Parietal lobe (tissue), 2 donors: ENCODE measurements at places on chromosomes 16 and 17. TPM values are rescaled to one million over a fixed set of nuclear protein-coding genes. Genes with fewer than 3 reads are reported as not detected.

The MYO15A gene
- 9.4 TPM for total RNA-seq

The EVI2B gene
- total RNA-seq = 0.63 TPM

The FNDC8 gene
- not detected for total RNA-seq

The BTBD17 gene
- total RNA-seq = 4.7 TPM

The CASKIN1 gene
- total RNA-seq = 39.8 TPM

The CCDC78 gene
- total RNA-seq = 7.5 TPM

The MYH2 gene
- total RNA-seq = not detected

The CDRT15L2 gene
- not detected for total RNA-seq

The CD300A gene
- total RNA-seq = 2.5 TPM

The C17orf50 gene
- total RNA-seq = not detected
